ENCODE measurements at places on chromosomes 12 and 14.

DNA sequence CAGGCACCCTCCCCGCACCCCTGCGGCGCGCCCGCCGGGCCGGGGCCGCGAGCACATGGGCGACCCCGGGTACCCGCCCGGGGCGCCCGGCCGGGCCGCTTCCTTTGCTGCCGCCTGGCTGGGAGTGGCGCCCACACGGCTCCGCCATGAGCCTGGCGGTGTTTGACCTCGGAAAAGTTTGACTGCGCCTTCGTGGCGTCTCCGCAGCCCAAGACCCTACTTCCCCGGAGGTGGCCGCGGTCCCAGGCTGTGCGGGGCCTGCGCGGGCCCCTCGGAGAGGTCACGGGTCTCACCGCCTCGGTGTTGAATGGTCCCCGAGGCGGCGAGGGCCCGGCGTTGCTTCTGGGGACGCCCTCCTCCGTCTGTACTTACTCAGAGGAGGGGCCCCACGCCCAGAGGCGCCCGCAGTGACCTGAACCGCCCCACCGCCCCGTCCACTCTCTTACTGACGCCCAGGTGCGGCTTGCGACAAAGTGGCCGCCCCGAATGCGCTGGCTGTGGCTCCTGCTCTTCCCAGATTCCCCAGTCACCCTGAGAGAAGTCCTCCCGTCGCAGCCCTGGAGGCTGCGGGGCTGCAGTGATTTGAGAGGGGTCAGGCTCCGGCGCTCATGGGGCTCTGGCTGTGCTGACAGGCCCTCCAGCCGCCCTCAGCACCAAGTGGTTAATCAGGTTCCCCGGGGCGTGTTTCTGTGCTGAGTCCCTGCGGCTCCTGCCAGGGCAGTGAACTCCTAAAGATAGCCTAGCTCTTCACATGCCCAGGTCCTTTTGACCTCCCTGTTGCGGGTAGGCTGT is 5.8 kb downstream of the KMT5A start:
- DNase-seq, result peak; percentile 55

DNA sequence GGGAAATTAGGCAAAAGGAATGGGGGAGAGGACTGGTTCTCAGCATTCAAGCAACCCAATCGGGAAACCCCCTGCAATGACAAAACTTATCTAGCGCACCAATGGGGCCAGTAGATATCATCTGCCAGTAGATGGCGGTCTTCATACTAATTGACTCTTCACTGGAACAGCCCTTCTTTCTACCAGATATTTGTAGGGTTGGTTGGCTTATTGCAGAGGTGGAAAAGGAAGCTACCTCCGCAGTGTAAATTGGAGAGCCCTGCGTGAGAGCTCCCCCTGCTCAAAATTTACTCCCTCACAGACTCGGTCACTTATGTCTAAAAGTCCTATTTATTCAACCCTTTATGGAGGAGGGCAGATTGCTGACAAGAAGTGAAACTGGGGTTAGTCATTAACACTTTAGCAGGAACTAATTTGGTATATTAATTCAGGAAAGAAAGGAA is 166.1 kb upstream of the CCND2 start:
- DNase-seq, result peak; percentile 75

DNA sequence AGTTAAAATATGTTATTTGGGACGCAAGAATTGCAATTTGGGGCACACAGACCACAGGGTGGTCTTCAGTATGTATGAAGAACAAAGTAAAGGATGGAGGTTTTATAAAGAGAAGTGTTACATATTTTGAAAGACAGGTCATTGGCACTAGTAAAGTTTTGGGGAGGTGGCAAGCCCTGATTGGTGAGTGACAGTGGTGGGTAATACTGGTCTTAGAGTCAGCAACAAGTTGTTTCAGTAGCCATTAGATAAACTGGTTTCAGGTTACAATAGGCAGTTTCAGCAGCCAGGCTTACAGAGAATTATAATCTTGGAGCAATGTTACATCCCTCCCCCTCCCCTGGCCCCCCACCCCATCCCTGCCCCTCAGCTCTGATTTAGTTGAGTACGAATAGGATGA is 17.5 kb downstream of the MARK3 start:
- no peak for DNase-seq

- no peak for DNase-seq
Observed at GRCh38 chr14:84042992-84043391, 1487.0 kb upstream of the FLRT2 start.

DNA sequence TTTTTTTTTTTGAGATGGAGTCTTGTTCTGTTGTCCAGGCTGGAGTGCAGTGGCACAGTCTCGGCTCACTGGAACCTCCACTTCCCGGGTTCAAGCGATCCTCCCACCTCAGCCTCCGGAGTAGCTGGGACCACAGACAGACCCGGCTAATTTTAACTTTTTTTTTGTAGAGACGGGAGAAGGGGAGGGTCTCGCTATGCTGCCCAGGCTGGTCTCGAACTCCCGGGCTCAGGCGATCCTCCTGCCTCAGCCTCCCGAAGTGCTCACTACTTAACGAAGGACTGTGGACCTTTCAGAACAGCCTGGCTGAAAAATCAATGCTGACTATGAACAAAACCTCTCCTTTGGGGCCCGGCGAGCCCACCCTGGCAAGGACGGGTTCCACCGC is 10.9 kb downstream of the SLC6A12 start:
- no peak for DNase-seq

GRCh38 chr12:31031951-31032335 is 41.7 kb upstream of the DDX11 start:
- DNase-seq, result no peak

- DNase-seq, result no peak
Observed at GRCh38 chr12:83016218-83016835, 329.6 kb downstream of the TMTC2 start.

- peak; percentile 55 for DNase-seq
Observed at GRCh38 chr14:80930836-80931389, 10.6 kb downstream of the CEP128 start.

DNA sequence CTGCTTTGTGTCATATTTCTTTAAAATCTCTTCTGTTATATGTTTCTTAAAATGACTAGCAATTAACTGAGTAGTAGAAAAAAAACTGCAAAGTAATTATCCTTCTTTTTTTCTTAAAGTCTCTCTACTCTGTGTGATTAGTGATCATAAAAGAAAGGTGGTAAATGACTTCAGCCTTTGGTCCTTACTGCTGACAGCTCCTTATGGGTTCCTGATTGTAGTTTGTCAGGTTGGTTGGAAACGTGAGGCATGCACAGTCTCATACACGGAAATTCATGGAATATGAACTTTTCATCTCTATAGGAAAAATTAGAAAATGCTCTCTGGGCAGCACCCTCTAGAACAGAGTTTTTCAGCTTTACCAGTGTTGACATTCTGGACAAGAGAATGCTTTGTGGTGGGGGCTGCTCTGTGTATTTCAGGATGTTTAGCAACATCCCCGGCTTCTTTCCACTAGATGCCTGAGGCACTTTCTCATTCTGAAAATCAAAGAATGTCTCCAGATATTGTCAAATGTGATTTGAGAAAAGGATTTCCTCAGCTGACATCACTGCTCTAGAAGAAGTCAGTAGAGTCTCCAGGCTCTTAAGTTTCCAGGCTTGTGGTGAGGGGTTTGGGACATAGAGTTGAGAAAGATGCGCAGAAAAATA is 121.0 kb downstream of the PIK3C2G start:
- no peak for DNase-seq

DNA sequence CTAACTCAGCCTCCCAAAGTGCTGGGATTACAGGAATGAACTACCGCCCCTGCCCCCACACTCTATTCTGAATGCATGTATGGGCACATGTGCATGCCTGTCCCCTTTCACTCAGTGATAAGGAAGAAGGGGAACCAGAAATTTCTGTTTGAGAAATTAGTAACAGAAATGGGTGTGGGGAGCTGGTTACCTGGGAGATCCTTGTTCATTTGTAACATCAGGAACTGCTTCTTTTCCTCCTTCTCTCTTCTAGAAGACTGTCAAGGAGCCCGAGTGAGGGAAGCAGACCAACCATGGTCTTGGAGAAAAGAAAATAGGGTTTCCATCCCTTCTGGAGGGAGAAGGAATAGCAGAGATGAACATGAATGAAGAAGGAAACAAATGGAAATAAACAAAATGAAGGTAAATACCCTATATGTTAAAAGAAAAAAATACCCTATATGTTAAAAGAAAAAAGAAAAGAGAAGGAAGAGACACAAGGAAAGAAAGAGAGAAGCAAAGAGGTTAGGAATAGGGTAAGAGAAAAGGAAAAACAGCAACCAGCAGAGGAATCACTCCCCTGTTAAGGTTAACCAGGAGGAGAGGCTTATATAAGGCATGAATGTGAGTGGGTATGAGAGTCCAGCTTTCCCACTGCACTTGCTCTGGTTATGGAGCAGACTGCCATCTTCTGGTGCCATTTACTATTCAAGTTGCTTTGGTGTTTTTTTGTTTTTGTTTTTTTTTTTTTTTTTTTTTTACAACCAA is 3.3 kb downstream of the PPP1R3E start:
- no peak for DNase-seq

DNA sequence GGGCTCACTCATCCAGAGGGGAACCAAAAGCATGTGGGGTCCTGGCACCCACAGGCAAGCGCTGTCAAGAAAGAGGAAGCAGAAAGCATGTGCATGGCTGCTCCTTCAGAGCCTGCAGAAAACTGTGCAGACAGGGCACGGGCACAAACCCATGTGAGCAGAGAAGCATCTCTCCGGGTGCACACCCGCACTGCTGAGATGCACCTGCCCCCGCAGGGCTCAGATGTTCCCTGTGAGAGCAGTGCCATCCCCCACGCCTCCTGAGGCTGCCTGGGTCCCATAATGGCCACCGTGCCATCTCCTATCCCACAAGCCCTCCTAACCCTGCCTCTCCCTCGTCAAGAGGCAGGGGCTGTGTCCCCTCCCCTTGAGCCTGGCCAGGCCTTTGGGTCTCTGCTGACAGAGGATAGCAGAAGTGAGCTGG is 32.3 kb upstream of the INF2 start:
- no peak for DNase-seq

DNA sequence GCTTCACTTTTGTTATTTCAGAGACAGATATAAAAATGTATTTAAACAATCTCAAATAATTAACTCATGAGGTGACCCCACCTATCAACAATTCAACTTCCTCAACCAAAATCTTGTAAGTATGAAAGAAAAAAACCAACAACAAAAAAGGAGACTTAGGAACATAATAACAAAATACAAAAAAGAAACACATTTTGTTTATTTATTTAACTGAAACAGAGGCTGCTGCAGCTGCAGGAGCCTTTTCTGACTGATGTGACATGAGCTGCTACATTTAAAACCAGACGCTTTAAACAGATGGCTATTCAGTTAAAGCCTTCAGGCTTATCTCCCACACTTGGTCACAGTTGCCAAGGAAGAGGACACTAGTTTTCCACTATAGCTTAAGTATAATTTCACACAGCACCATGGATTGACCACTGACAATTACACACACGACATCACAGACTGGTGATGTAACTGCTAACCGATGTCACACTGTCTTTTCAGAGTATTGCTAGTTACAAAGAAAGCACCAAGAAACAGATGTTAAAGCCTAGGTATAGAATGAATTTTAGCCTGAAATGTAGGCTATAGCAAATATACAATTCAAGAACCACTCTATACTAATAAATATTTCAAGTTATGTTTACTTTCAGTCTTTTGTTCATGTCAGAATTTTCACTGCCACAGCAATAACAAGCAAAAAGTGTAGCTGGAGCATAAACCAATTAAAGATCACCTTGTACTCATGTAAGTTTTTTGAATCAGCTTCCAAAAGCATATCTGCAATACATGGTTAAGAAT is 113.0 kb downstream of the MED13L start:
- DNase-seq, result no peak

GRCh38 chr12:48717252-48717695 is 767 bp upstream of the CCNT1 start:
- DNase-seq, result no peak

DNA sequence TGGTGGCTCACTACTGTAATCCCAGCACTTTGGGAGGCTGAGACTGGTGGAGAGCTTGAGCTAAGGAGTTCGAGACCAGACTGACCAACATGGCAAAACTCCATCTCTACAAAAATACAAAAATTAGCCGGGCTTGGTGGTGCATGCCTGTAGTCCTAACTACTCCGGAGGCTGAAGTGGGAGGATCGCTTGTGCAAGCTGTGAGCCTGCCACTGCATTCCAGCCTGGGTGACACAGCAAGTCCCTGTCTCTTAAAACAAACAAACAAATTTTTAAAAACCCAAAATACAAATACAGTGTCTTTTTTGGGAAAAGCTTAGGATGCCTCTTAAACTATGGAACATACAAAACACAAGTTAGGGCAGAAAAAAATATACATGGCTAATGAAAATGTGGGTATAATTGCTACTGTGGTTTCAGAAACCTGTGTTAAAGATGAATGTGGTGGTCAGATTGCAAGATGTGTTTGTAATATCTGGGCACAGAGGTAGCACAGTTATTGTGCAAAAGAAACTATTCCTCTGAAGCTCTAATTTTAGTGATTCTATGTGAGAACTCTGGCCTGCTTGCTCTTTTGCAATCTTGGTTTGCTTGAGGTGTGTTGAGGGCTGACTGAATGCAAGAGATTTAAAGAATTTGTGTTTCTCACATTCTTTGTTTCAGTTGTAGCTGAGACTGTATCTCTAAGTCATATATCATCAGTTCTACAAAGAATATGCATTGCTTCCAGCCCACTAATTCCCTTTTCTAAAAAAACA is 3.9 kb upstream of the HSPA2 start:
- DNase-seq, result no peak

GRCh38 chr12:19338405-19338804 is 100.9 kb upstream of the AEBP2 start:
- no peak for DNase-seq

- DNase-seq, result no peak
Observed at GRCh38 chr14:94673781-94674231, 61.6 kb downstream of the SERPINA3 start.

DNA sequence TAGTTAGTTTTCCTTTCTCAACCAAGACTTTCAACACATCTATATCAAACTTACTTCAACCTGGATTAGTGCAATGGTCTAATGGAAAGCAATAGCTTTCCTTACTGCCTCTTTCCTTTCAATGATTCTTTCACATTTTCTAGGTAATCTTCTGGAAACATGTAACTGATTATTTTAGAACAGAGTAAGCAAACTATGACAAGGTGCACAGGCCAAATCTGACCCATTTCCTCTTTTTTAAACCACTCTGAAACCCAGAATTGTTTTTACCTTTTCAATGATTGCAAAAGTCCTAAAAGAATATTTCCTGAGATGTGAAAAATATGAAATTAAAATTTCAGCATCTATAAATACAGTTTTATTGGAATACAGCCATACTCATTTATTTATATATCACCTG is 81.6 kb upstream of the TMTC2 start:
- DNase-seq, result no peak
